ENCODE measurements at places on chromosomes 2 and 18.

DNA sequence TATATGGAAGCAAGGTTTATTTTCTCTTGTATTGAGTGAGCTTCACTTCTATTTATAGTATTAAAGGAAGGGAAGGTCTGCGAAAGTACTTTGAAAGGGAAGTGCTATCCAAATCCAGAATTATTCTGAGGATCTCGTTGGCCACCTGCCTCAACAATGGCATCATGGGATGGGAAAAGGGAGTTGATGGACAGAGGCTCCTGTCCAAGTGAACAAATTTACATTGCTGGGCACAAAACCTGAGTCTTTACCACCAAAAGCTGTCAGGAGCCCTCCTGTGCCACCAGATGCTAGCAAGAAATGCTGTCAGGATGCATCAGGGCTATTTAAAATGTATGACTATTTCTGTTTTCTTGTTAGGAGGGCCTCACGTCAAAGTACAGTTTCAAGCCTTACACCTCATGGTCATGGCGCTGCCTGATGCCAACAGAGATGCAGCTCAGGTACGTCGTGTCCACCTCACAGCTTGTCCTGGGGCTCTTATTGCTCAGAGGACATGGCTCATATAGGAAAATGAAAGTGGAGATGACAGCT, 157.3 kb downstream of the ARHGAP28 start:
- DNase-seq, result no peak

- no peak for DNase-seq
Measured at GRCh38 chr18:29883114-29883513, 1159.4 kb downstream of the DSC3 start.

DNA sequence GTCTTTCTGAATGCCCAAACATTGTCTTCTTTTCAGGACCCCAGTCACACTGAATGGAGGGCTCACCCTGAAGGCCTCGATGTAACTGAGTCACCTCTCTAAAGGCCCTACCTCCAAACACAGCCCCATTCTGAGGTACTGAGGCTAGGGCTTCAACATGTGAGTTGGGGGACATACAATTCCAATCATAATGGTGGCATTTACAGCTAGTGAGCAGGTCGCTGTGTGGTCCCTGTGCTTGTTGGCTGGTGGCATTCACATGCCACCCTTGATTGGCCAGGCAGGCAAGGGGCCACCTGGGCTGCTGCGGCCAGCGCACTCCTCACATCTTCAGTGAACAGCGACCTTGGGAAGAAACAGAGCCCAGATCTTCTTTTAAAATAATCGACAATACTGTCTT, 30.7 kb downstream of the AMER3 start:
- no peak for DNase-seq

GRCh38 chr18:70337139-70337972, 48.5 kb downstream of the SOCS6 start:
- peak; percentile 49 for DNase-seq

- no peak for DNase-seq
Measured at GRCh38 chr2:214376618-214377285, 34.1 kb upstream of the VWC2L start.

- DNase-seq, result no peak
Measured at GRCh38 chr2:70771446-70771845, 3.4 kb upstream of the ADD2 start.

GRCh38 chr18:63585988-63586387, 1.2 kb upstream of the SERPINB13 start:
- no peak for DNase-seq

- no peak for DNase-seq
Measured at GRCh38 chr2:64218137-64218802, 74.0 kb upstream of the PELI1 start.

DNA sequence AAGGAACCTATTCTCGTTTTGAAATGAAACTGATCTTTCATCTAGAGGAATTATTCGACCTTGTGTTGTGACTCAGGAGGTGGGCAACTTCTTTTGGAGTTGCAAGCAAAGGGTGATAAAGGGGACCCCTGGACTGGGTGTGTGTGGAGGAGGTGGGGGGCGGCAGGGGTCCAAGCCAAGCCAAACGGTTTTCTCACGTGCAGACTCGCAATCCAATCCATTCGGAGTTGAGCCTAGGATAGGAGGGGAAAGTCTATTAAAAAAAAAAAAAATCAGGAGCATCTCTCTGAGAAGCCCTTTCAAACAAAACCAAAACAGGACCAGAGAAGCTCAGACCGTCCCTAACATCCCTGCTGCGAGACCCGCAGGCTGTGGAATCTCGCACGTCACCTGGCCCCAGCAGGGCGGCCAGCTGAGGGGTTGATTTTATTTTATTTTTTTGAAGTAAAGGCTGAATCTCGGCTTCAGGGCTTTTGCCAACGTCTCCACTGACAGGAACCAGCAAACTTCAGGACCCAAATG, 3.7 kb upstream of the ZEB2 start:
- DNase-seq, result no peak

GRCh38 chr18:10403708-10404107, 50.7 kb upstream of the APCDD1 start:
- DNase-seq, result no peak

- DNase-seq, result no peak
Measured at GRCh38 chr2:154532763-154533162, 165.7 kb upstream of the KCNJ3 start.

DNA sequence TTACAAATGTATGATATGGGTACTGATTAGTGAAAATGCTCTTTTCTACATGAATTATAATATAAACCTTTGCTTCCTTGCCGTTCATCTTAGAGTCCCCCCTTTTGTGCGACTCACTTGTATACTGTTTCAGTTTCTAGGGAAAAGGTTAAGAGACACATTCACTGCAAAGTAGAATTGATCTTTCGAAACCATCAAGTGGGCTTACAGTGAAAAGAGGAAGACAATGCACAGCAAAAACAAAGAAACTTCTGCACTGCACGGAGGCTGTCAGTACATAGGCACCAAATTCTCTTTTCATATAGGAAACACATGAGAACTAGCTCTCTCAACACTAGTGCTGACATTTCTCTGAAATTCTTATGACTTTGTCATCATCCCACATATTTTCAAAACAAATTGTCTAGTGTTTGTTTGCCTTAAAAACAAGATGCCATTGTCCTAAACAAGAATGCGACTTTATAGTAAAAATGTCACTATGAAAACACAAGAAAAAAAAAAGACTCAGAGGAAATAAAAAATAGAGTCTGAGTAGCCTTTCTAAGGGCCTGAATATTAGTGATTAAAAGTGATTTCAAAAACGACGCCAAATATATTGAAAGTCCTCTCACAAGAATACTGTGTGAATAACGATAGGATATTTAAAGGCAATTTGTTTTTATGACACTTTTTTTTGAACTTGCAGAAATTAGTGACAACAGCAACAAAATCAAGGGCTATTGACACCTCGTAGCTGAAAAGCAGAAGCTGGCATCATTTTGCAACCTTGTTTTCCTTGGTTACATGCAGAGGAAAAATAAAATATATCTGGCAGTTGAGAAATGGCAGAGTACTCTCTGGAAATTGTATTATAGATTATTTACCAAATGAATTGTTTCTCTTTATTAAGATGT, 827.0 kb downstream of the BCL11A start:
- no peak for DNase-seq

DNA sequence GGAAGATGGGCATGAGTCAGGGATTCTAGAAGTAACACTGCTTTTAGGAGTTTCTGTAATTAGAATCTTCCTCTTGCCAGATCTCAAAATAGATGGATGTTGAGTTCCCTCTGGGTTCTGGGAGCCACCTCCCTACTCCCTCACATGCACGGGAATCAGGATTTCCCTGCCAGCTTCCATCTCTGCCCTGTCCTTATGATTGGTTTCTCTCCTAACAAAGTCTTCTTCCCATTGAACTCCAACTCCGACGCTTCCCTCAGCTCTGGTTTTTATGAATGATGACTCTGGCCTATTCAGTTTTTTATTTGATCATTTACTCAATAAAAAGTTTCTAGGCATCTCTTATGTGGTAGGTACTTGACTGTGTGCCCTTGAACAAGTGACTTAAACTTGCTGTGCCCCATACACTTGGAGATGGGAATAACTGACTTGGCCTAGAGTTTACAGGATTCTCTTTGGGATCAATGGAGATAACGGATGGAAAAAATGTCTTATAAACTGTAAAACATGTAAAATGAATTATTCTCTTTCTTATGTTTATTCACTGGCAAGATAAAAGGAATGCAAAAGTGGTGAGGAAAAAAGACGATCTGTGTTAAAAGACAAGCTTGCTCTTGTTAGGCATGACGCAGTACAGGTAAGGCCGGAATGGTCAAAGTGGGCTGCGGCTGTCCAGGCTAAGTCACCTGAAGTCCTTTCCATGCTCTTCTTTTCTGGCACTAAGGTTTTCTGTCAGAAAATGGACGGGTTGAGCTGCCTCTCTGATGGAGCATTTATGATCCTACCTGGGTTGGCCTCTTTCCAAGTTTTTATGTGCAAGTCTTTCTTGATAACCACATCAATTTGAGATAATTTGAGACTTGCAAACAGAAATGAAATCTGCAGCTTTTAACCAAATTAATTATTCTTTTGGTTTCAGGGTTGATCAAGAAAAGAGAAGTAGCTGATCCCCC, 199.6 kb downstream of the MYCN start:
- no peak for DNase-seq

GRCh38 chr18:69838620-69839411, 108.9 kb downstream of the CD226 start:
- peak; percentile 8 for DNase-seq

DNA sequence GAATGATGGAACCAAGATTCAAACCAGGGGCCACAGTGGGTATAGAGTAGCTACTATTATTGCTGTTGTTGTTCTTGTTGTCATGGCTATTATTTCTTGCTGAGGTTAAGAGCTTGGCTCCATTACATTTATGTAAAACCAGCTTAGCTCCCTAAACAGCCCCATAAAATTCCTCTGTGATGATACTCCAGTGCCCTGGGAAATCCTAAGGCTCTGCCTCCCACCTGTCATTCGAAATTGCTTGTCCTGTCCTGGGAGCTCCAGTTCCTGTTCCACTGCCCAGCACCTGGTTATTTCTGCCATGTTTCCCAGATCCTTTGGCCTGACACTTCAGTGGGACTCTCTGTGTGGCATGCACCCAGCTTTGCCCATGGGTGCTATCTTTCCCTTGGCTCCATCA, 27.8 kb upstream of the NCOA1 start:
- DNase-seq, result no peak

DNA sequence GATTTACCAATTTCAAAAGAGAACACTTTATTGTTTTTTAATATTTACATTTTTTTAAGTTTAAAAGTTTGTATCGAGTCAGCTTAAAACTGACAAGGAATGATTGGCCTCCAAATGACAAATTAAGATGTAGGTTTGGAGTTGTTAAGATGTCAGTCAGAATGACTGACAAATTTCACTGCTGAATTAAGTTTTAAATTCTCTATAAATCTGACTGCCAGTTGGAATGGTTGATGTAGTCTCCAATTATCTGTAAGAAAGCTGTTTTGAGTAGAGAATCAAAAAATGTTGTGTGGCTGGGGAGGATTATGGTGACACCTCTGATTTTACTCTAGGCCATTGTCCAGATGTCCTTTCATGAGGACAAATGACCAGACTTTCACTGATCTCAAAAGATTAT, 165.3 kb upstream of the CDH20 start:
- DNase-seq, result no peak

DNA sequence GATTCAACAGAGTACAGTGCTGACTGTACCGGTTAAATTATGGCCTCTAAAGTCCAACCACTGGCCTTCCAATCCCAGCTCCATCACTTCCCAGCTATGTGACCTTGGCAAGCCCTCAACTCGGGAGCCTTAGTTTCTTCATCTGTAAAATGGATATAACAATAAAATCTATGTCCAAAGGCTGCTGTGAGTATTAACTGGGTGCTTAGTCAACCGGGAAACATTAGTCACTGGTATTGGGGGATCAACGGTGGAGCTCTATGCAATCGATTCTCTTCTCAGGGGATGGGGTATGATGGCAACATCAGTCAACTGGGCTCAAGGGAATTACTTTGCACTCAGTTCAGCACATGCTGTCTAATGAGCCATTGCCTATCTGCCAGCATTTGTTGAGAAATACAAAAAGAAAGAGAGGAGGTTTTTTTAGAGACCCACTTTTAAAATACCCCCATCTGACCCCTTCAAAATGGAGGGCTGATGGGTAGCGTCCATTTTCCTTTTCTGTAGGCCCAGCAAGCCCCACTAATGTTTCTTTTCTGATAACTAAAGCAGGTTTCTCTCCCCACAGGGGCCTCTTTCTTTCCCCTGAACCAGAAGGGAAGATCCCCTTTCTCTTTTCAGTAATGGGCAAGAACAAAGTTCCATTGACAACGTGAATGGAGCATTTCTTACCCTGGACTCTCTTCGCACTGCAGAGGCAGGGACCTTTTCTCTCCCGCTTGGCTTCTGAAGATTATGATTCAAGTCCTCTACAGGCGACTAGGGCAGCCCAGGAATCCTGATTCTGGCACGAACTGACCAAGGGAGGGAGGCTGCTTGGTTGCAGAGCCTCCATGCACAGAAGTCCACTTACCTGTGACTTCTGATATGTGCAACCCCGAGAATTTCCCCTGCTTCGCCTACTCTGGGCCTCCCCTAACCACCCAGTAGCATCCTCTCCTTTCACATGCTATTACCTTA, 8.7 kb upstream of the AGFG1 start:
- DNase-seq, result no peak

DNA sequence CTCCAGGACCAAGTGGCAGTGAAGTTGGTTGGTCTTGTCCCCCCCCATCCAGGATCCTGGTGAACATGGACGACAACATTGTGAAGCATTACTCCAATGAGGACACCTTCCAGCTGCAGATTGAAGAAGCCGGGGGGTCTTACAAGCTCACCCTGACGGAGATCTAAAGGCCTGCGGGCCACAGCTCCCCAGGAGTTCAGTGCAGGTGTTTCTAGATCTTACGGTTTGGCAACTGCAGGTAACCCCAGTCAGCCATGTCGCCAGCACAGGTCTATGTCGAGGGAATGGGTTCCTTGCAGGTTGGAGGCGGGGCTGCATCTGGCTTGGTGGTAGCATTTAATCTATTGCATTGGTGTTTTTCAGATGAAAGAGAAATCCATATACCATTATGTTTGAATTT, 42.8 kb upstream of the KLF11 start:
- no peak for DNase-seq

- no peak for DNase-seq
Measured at GRCh38 chr2:27105981-27106380, 12.9 kb downstream of the CGREF1 start.

- DNase-seq, result peak; percentile 30
Measured at GRCh38 chr2:163593982-163594381, 141.8 kb downstream of the FIGN start.

GRCh38 chr2:219221957-219222518, 3.3 kb upstream of the ABCB6 start:
- no peak for DNase-seq

DNA sequence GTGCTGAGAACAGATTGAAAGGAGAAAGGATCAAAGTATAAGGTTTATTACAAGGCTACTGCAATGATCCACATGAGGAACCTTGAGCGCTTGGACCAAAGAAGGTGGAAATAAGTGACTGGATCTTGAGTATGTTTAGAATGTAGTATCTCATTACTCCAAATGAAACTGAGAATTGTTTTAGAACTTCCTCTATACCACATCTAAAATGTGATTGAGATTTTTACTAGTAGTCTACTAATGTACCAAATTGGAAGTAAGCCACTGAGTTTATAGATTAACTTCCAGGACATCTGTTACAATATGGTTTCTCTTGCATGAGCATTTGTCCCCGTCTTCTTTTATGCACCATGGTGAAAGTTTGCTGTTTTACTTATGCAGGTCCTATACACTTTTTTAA, 300.5 kb downstream of the SUCLG1 start:
- no peak for DNase-seq

Measured in NT2/D1 (cell line).